Amniotic stem cell (primary cell): ENCODE measurements at places on chromosomes 12 and 14.

DNA sequence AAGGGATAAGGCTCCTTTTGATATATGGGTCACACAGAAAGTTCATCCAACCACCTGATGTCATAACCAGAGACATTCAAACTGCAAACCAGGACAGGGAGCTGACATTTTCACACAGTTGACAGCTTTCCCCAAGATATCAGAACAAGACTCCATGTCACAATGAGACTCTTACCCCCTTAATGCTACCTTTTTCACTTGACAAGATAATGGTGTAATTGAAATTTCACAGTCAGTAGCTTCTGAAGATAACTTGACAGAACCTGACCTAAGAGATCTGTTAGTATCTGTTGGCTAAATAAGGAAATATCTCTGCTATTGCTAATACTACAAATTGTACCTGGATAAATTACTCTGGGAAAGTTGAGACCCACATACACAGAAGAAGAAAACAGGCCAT is 187.3 kb downstream of the C12orf50 start:
- DNase-seq, result no peak

- DNase-seq, result no peak
Measured at GRCh38 chr12:49693931-49694444, 13.2 kb downstream of the FMNL3 start.

DNA sequence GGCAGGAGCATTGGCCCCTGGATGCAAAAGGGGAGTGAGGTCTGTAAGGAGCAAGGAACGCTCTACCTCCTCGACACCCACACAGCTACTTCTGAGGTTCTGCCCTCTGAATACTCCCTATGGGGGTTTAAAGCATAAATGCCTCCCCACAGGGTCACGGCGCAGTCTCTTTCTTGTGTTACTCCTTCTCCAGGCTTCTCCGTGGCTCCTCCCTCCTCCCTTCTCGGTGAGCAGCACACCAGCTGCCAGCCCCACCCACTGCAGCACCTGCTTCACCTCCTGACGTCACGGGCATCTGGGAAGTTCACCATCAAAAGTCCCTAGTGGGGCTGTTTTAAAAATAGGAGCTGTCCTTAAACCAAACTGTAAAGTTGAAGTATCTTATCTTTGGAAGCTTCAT is 67.3 kb downstream of the SPTB start:
- DNase-seq, result no peak

DNA sequence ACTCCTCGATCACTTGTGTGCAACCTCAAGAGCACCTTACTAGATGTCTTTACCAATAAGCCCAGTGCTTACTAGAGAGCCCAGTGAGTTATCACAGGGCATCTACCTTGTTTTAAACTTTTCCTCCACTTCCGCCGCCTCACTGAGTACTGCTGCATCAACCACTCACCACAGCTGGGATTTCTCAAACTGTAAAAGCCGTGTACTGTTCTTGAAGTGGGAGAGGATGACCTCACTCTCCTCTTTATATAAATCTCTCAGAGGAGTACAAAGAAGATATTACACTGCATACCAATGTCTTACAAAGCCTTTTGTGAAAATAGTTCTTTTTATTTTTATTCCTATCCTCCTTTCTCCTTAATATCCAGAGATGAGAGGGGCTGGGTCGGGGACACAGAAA is 94.1 kb downstream of the PLCZ1 start:
- DNase-seq, result no peak

DNA sequence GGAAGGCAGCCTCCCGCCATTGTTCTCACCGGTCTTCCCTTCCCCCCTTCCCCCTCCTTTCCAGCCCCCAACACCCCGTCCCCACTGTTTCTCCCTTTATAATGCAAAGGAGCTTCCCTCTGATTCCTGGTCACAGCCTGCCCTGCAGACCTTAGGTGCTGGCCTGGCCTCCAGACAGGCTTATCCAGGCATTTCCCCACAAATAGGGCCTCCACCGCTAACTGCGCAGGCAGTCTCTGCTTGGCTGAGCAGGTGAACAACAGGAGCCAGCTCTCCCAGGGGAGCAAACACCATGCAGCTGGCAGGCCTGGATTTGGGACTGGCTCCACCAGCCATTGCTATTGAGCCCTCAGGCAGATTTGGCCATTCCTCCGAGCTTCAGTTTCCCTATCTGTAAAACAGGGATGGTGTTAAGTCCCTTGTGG is 46.0 kb downstream of the SMIM41 start:
- DNase-seq, result no peak

DNA sequence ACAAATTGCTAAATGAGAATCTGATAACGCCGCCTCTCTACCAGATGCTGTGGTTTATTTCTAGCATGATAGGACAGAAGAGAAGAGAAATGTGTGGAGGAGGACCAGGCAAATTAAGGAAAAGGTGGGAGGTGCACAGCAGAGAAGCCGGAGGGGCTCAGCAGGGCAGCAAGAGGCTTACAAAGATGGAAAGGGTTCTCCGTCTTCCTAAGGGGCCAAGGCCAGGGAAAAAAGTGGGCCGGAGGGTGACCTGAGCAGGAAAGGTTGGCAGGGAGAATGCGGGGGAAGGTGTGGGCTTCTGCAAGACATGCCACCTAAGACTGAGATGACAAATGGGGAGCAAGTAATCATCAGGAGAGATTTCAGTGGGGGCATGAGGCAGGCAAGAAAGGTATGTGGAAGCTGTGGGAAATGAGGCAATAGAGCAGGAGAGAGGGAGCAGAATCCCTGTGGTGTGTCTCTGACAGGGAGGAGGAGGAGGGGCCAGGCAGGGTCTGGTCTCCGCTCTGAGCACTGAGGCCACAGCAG is 18.7 kb downstream of the MANSC1 start:
- no peak for DNase-seq

DNA sequence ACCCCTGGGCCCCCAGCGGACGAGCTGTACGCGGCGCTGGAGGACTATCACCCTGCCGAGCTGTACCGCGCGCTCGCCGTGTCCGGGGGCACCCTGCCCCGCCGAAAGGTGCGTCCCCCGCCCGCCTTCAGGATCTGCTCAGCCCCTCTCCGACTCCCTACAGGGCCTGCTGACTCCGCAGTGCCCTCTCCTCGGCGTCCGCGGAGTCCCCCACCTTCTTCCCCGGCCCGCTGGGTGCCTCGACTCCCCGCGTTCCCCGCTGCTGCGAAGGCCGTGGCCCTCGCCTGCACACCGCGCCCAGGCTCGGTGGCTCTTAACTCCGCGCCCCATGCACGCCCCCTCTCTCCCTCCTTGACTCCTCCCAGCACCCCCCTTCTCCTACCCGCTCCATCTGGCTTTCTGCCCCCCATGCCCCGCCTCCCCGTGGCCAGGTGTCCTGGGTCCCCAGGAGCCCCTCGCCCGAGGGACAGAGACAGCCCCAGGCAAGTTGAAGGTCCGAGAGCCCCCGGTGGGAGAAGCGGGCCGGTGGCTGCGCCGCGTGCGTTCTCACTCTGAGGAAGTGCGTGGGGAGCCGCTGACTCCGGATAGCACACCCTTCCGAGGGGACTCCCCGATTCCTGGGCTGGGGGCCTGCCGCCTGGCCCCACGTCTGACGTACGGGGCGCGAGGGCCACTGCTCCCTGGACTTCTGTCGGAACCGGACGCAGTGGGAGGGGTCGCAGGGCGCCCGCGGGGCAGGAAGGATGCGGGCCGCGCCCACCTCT is 594 bp downstream of the TAMALIN start:
- no peak for DNase-seq

DNA sequence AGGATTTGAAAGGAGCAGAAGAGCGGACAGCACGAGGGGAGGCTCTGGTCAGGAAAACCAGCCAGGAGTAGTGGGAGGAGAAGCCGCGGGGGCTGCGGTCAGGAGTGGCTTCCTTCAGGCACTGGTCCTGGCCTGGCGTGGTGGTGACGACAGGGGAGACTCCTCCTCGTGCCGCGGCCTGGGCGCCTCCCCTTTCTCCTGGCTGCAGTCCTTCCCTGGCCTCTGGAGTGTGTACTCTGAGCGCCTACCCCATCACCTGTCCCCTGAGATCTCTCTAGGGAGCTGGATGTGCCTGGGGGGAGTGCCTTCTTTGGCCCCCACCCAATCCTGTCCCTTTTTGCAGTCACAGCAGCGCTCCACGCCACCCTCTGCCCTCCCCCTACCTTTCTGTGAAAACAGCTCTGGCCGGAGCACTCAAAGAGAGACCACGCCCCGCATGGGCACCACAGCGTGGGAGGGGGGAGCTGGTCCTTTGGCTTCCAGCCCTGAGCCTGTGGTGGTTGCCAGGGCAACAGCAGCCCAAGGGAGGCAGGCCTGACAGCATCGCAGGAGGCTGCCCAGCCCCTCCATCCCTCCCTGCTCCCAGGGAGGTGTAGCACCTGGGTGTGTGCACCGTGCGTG is 125.9 kb downstream of the CALM1 start:
- no peak for DNase-seq

DNA sequence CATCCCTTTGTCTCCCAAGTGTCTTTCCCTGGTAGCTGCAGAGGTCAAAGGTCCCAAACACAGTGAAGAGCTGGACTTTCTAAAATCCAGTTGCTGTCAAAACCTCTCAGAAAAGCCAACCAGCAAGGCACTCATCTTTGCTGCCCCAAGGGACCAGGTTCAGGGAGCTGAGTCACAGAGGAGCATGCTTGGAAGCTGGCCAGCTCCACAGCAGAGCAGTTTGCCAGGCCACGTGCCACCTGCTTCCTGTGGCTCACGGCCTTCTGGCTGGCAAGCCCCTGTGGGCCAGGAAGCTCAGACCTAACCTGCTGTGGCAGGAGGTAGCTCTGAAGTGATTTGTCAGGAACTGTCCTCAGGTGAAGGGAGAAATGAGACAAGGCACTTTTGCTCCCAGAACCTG is 3.6 kb downstream of the ISCU start:
- DNase-seq, result no peak

- DNase-seq, result no peak
Measured at GRCh38 chr12:104520242-104520900, 63.6 kb downstream of the CHST11 start.

DNA sequence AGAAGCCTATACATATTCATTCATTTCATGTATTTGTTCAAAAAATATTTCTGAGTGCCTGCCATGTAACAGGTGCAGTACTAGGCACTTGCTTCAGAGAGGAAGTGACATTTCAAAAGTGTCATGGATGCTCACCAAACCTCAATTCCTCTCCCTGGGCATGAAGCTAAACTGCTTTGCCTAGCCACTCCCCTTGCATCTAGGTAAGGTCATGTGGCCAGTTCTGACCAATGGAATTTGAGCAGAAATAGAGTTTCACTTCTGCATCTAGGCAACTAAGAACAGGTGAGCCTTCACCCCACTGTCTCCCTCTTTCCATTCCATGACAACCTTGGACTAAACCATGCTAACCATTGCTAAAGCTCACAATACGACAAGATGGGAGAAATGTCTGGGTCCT is 27.6 kb downstream of the TC2N start:
- no peak for DNase-seq

DNA sequence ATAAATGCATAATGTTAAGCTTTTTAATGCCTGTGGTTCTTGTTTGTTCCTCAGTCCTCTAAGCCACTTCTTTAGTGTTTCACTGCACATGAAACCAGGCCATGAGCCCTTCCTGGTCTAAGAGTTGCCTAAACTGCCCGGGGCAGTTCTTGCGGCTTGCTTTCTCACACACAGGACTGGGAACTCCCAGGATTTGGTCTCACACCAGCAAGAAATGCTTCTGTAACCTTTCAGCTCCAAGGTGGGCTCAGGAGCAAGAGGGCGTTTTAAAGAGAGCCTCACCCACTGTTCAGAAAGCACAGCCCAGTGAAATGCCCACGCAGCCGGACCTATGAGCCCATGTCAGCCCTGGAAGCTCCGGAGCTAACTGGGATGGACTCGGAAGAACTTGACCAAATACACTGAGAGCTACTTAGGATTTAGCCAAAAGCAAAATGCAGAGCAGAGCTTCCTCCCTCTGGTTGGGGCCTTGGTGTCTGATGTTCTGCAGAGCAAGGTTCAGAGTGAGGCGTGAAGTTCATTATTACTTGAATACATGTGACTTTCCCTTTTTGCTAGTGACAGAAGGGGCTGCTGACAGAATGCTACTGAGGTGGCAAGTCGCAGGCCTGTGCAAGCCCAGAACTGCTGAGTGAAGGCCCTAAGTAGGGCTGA is 23.4 kb downstream of the SLC25A29 start:
- no peak for DNase-seq

GRCh38 chr12:29732593-29732992 is 51.1 kb downstream of the TMTC1 start:
- DNase-seq, result no peak
